ENCODE measurements at places on chromosomes 5 and 9. TPM values are rescaled to one million over a fixed set of nuclear protein-coding genes. Genes with fewer than 3 reads are reported as not detected.

EIF4E1B gene
- 0.82 TPM for polyA plus RNA-seq

ANKRD33B gene
- polyA plus RNA-seq, result not detected

LRRTM2 gene
- polyA plus RNA-seq, result 6.1 TPM

OR1J2 gene
- polyA plus RNA-seq, result not detected

ECM2 gene
- polyA plus RNA-seq, result not detected

DDX4 gene
- polyA plus RNA-seq, result 0.54 TPM

CWC27 gene
- polyA plus RNA-seq, result 21.6 TPM

CDX1 gene
- not detected for polyA plus RNA-seq

CTSV gene
- 0.32 TPM for polyA plus RNA-seq

BNC2 gene
- polyA plus RNA-seq, result 1.2 TPM

PCDHB16 gene
- 2.8 TPM for polyA plus RNA-seq

MPDZ gene
- polyA plus RNA-seq, result 13.1 TPM

OXCT1 gene
- polyA plus RNA-seq, result 90.5 TPM

GARIN3 gene
- polyA plus RNA-seq, result not detected

LOX gene
- 0.52 TPM for polyA plus RNA-seq

PCDHGB5 gene
- 0.54 TPM for polyA plus RNA-seq

TLX3 gene
- not detected for polyA plus RNA-seq

RABGAP1 gene
- 73.1 TPM for polyA plus RNA-seq

C5orf24 gene
- 71.7 TPM for polyA plus RNA-seq

FOXD4L4 gene
- not detected for polyA plus RNA-seq

SOX30 gene
- polyA plus RNA-seq, result not detected

DMRT2 gene
- polyA plus RNA-seq, result 0.50 TPM
